ELR (cell line): ENCODE measurements at places on chromosomes 3 and 15.

DNA sequence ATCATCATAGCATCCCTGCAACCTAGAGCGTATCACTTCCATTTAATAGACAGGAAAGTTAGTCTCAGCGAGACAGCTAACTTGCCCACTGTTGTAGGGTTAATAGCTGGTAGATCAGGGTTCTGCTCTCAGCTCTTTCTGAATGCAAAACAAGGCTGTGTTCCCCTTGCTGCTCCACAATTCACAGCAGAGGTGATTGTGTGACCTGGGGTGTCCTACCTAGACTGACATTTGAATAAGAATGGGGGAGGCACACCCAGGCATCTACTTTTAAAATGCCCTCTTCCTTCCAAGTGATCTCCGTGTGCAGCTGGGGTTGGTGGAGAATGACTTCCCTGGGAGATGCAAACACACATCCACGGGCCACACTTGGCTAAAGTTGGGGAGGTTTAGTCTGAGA, 43.0 kb upstream of the CACNA2D3 start:
- no peak for DNase-seq

- DNase-seq: no peak
Measured at GRCh38 chr15:85913461-85913860, 118.7 kb upstream of the KLHL25 start.

DNA sequence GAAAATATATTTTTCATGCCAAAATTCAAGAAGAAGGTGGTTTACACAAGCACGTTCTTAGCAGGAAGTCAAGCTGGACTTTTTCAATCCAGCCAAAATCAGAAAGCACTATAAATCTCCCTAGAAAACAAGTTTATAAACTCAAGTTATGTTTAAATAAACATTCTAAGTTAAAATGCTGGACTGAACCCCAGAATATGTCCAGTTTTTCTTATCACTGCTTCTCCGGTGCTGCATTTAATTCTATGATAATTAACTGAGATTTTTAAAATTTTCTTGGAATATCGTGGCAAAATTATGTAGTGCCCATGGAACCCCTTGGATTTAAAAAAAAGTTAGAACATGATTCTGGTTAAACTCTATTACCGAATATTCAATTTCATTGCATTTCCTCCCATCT, 218.2 kb upstream of the MDFIC2 start:
- no peak for DNase-seq

- no peak for DNase-seq
Measured at GRCh38 chr3:112004669-112005068, 5.9 kb downstream of the TAGLN3 start.

- DNase-seq: no peak
Measured at GRCh38 chr15:56783156-56783856, 50.0 kb upstream of the ZNF280D start.
